Activated T-cell treated with anti-CD3 and anti-CD28 coated beads for 1 hour (primary cell): ENCODE measurements at places on chromosomes 7 and 10.

DNA sequence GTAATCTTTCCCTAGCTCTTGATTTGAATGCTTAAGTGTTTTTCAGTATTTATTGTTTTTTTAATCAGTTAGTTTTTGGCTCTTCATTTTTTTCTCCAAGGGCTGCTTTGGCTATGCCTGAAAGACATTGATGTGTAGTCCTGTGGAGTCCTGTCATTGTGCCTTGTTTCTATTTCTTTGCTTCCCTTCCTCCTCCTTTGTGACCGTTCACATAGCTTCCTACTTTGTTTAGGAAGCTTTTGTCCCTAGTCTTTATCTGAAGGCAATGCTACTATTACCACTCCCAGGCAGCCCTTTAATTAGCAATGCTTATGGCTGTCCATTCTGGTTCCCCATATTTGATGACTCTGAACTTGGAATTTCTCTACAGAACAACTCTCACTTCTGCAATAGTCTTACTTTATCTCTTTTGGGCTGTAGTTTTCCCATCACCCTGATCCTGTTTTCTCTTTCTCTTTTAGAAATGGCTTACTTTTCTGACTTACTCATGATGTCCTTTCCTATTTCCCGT lies 39.9 kb downstream of the ADCYAP1R1 start:
- DNase-seq: no peak

GRCh38 chr10:4059471-4060138 lies 274.6 kb upstream of the KLF6 start:
- DNase-seq: no peak

GRCh38 chr7:43619213-43620012 lies 36.5 kb downstream of the STK17A start:
- no peak for DNase-seq

GRCh38 chr7:139341058-139341775 lies at the start of gene FMC1:
Gene FMC1, plus strand, starts transcription at chr7:139341337. Its CDS starts 48 bp downstream, at chr7:139341385.
- DNase-seq: peak; percentile 71

- no peak for DNase-seq
These were observed 293.1 kb downstream of the GRM8 start for GRCh38 chr7:126959649-126960048.

- no peak for DNase-seq
These were observed 557.3 kb downstream of the PHTF2 start for GRCh38 chr7:78355834-78356233.

DNA sequence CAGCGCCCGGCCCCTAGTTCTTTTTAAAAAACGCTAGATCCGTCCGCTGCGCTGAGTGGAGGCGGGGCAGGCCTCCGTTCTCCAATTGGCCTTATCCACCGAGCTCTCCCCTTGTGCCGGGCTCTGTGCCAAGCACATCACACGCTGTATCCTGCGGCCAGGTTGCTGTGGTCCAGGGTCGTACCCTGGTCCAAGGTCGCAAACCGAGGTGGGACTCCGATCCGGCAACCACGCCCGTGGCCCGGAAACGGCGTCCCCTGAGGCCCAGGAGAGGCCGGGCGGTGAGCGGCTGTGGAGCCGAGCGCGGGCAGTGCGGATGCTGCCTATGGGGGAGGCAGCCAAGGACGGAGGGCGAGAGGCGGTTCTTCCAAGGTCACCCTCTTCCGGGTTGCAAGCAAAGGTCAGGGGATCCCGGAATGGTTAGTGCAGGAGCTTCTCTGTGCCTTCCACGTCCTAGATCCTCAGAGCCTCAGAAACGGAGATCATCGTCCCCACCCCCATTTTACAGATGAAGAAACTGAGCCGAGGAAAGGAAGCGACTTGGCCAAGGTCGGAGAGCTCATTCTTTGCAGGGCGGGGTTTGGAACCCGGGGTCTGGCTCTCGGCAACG lies 72.4 kb upstream of the LRRC4 start:
- no peak for DNase-seq

DNA sequence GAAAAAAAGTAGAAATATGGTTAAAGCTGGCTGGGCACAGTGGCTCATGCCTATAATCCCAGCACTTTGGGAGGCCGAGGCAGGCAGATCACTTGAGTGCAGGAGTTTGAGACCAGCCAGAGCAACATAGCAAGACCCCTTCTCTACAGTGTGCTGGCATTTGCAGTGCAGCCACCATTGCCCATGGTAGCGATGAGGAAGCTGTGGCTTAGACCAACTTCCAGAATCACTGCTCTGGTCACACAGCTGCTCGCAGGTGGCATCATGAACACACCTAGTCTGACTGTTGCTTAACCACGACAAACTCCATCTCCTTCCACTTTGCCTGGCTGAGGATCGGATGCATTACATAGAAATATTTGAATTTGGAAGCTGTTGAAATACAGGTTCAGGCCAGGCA lies 137.1 kb downstream of the CUX1 start:
- no peak for DNase-seq
